ENCODE measurements at places on chromosomes 4 and X. TPM values are rescaled to one million over a fixed set of nuclear protein-coding genes. Genes with fewer than 3 reads are reported as not detected.

KIAA1210 gene
- total RNA-seq, result not detected

DNA sequence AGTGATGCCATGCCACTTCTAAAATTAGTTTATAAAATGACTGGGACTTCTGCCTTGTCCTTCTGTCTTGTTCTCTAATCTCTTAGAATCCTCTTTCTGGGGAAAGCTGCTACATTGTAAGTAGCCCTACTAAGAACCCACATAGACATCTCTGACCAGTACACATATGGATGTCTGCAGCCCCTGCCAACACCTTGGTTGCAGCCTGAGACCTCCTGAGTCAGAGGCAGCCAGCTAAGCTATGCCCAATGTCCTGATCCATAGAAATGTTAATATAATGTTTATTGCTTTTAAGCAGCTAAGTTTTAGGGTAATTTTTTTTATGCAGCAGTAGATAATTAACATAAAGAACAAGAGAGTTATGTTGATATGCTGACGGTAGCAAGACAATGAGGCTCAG lies 1029.5 kb upstream of the INTU start:
- H3K4me3 ChIP-seq, result no peak overlapping the region
- H3K4me1 ChIP-seq, result no peaks in the 10 kb centered on the region

DNA sequence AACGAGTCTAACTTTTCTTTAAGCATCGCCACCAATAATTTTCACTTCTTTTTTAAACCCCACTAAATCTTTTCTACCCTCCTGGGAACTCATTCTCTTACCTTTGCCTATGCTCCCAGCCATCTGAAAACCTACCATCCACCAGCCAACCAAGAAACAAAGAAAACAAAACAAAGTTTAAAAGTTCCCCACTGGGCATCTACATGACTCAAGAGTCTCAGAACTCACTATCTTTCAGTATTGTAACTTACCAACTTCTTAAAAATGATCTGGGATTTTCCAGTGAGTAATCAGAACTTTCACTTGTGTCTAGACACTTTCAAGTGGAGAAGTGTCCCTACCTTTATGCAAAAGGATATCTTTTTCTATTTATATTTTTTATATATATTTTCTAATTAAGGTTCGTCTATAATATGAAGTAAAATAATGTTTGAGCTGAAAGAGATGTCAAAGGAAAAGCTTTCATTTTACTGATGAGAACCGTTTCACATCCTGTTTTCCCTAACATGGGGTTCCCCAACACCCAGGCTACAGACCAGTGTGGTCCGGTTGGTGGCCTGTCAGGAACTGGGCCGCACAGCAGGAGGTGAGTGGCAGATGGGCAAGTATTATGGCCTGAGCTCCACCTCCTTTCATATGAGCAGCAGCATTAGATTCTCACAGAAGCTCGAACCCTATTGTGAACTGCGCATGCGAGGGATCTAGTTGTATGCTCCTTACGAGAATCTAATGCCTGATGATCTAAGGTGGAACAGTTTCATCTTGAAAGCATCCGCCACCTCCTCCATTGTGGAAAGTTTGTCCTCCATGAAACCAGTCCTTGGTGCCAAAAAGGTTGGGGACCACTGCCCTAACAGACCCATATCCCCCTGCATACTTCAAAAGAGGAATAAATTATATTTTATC lies 9.8 kb upstream of the TIGD2 start:
- H3K27ac ChIP-seq, result no peak overlapping the region
- no peak overlapping the region for H3K4me3 ChIP-seq
- no peaks in the 10 kb centered on the region for H3K27me3 ChIP-seq
- H3K36me3 ChIP-seq, result no peaks in the 10 kb centered on the region

- no peaks in the 10 kb centered on the region for H3K36me3 ChIP-seq
- no peak overlapping the region for H3K4me3 ChIP-seq
- DNase-seq, result no peak
- no peaks in the 10 kb centered on the region for H3K4me1 ChIP-seq
Measured at GRCh38 chrX:53704294-53704693, 17.8 kb upstream of the HUWE1 start.

DNA sequence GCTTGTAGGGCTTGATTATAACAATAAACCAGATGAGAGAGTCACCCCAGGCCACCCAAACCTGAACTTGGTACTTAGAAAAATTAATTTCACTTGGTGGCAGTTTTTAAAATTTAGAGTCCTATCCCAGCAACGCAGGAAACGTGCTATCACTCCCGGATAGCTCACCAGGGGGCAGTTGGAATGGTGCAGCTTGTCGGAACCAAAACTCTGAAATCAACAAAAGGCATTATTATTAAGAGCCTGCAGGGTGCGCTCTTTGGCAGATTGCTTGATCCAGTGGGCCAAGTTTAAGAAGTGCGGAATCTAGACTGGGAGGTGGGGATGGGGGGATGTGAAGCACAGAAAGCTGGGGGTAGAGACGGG lies 2.4 kb downstream of the FRAS1 start:
- peaks cover 4% of the 10 kb centered on the region for H3K4me1 ChIP-seq
- peak; percentile 19 for DNase-seq
- H3K27me3 ChIP-seq, result no peaks in the 10 kb centered on the region
- H3K27ac ChIP-seq, result peak overlapping the region; percentile 77
- no peaks in the 10 kb centered on the region for H3K36me3 ChIP-seq
- peak overlapping the region; percentile 84 for H3K4me3 ChIP-seq

DIPK2B gene
- total RNA-seq, result 19.4 TPM

- H3K27ac ChIP-seq, result no peak overlapping the region
- no peaks in the 10 kb centered on the region for H3K27me3 ChIP-seq
Measured at GRCh38 chrX:68997511-68997910, 167.7 kb downstream of the PJA1 start.

FRMD7 gene
- 0.13 TPM for total RNA-seq

- no peaks in the 10 kb centered on the region for H3K36me3 ChIP-seq
- no peaks in the 10 kb centered on the region for H3K27me3 ChIP-seq
- DNase-seq, result peak; percentile 59
- H3K4me3 ChIP-seq, result no peak overlapping the region
- H3K27ac ChIP-seq, result no peak overlapping the region
Measured at GRCh38 chr4:181301735-181302710, 941.2 kb upstream of the TENM3 start.

DNA sequence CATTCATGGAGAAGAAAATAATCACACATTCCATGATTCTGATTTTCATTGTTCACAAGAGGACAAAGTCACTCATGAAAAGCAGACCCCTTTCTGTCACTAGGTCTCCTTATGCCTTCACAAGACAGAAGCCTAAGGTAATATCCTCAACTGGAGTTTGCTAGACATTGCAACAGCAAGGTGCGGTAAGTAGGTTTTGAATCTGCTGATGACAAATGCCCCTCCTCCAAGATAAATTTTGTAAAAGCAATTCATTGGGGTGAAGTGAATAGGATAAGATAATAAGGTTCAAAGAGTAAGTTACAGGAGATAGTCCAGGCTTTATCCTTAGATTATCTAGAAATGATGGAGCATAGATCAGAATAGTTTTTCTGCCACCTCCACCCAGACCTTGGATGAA lies 16.1 kb upstream of the CYP2U1 start:
- H3K27me3 ChIP-seq, result no peaks in the 10 kb centered on the region
- no peak overlapping the region for H3K4me3 ChIP-seq
- H3K27ac ChIP-seq, result no peak overlapping the region
- no peak for DNase-seq

HSFX4 gene
- not detected for total RNA-seq

DNA sequence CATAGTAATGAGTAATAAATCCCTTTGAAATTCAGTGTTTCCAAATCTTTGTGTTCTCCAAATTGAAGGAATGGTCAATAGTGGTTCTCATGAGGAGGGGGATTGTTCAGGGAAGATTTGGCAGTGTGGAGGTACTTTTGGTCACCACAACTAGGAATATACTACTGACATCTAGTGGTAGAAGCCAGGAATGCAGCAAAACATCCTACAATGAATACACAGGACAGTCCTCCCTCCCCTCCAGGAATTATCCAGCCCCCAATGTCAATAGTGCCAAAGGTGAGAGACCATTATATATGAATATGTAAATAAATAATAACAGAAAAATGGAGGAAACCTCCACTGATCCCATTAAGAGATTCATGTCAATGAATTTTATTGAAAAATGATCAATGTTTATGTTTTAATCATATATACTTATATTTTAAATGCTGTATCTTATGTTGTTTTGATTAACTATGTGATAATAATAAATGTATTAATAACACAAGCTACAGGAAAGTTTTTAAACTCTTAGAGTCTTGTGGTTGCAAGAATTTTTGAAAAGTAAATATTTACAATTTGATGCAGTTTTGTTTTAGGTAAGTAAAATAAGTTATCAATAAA lies 14.4 kb upstream of the FAM9A start:
- H3K4me1 ChIP-seq, result no peaks in the 10 kb centered on the region
- no peaks in the 10 kb centered on the region for H3K36me3 ChIP-seq
- peaks cover 7% of the 10 kb centered on the region for H3K27me3 ChIP-seq
- DNase-seq, result no peak
- H3K4me3 ChIP-seq, result no peak overlapping the region

DNA sequence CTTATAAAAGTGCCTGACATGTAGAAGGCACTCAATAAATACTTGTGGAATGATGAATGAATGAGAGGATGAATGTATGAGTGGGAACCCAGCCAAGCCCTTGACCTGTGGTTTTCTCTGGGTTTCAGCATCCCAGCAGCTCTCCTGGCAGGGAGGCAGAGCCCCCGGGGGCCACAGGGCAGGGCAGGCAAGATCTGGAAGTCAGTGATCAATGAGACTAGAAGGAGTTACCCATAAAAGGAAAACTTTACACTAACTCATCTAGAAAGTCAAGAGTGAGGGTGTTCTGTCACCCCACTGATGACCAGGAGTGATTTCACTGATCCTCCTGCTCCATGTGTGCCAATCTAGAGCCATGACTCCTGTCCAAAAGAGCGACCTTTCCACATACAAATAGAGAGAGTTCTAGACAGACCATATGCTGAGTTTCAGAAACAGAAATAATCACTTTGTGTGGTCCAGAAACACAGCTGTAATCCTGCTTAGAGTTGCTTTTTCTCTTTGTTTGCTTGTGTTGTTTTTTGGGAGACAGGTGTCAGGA lies 37.4 kb downstream of the MGARP start:
- H3K4me3 ChIP-seq, result no peak overlapping the region
- no peak for DNase-seq
- peak overlapping the region; percentile 86 for H3K27ac ChIP-seq
- H3K4me1 ChIP-seq, result peaks cover 15% of the 10 kb centered on the region

DNA sequence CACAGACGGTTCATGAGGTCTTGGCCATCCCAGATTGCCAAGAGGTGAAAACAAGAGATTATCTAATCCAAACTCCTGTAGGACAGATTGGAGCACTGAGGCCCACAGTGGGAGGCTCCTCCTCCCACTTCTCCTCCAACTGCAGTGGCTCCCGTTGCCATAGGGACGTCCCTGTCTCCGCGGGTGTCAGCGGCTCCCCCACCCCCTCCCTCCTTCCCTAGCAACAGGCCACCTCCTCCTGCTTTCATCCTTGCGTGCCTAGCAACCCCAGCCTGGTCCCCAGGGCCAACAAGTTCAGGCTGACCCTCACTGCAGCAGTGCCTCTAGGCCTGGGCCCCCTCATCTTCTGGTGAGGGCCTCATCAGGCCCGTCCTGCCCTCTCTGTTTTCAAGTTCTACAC lies 6.8 kb upstream of the IQSEC2 start:
- H3K27me3 ChIP-seq, result no peaks in the 10 kb centered on the region
- DNase-seq, result peak; percentile 56
- no peak overlapping the region for H3K4me3 ChIP-seq

DNA sequence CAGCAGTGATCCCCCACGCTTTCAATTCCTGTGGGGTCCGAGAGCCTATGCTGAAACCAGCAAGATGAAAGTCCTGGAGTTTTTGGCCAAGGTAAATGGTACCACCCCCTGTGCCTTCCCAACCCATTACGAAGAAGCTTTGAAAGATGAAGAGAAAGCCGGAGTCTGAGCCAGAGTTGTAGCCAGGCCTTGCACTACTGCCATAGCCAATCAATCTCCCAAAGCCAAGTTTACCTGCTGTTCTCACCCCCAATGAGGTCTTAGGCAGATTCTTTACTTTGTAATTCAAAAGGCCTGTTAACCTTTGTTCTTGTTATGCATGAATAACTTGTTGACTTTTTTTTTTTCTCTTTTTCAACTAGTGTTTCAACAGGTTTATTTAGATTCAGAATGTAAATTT lies 4.0 kb downstream of the MAGEB2 start:
- no peaks in the 10 kb centered on the region for H3K27me3 ChIP-seq
- no peak overlapping the region for H3K4me3 ChIP-seq
- H3K27ac ChIP-seq, result no peak overlapping the region
- H3K4me1 ChIP-seq, result no peaks in the 10 kb centered on the region
- H3K36me3 ChIP-seq, result no peaks in the 10 kb centered on the region

DNA sequence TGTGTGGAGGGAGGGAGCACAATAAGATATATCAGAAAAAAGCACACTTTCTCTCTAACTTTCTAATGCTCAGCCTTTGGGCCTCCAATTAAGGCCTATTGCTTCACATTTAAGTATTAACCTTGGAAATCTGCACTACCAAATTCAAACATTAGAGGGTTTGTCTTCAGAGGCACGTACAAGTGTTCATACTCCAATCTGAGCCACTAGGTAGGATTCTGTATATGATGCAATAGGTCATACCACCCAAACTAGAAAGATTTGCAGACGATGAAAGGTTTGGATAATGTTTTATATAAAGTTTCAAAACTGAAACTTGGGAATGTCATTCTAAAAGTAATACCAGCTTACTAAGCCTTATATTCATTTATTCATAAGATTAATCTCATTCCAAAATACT lies 106.4 kb downstream of the MID1 start:
- no peaks in the 10 kb centered on the region for H3K36me3 ChIP-seq
- H3K4me3 ChIP-seq, result no peak overlapping the region
- no peak overlapping the region for H3K27ac ChIP-seq
- DNase-seq, result no peak

PGAM4 gene
- not detected for total RNA-seq

ASB5 gene
- total RNA-seq, result 360 TPM

GRCh38 chr4:91963486-91963885 lies 340.3 kb upstream of the GRID2 start:
- H3K27ac ChIP-seq, result no peak overlapping the region
- no peak for DNase-seq
- H3K36me3 ChIP-seq, result no peaks in the 10 kb centered on the region
- no peaks in the 10 kb centered on the region for H3K27me3 ChIP-seq
- H3K4me1 ChIP-seq, result no peaks in the 10 kb centered on the region

ETDA gene
- not detected for total RNA-seq

GRCh38 chrX:75335127-75335458 lies 61.2 kb downstream of the UPRT start:
- H3K4me1 ChIP-seq, result no peaks in the 10 kb centered on the region
- H3K36me3 ChIP-seq, result no peaks in the 10 kb centered on the region
- no peak overlapping the region for H3K27ac ChIP-seq
- no peak overlapping the region for H3K4me3 ChIP-seq
- no peaks in the 10 kb centered on the region for H3K27me3 ChIP-seq

Data from psoas muscle (tissue), 8 donors.